Activated CD8-positive, alpha-beta T cell treated with anti-CD3 and anti-CD28 coated beads for 36 hours (primary cell): ENCODE measurements at places on chromosomes 6 and 20. TPM values are rescaled to one million over a fixed set of nuclear protein-coding genes. Genes with fewer than 3 reads are reported as not detected.

DNA sequence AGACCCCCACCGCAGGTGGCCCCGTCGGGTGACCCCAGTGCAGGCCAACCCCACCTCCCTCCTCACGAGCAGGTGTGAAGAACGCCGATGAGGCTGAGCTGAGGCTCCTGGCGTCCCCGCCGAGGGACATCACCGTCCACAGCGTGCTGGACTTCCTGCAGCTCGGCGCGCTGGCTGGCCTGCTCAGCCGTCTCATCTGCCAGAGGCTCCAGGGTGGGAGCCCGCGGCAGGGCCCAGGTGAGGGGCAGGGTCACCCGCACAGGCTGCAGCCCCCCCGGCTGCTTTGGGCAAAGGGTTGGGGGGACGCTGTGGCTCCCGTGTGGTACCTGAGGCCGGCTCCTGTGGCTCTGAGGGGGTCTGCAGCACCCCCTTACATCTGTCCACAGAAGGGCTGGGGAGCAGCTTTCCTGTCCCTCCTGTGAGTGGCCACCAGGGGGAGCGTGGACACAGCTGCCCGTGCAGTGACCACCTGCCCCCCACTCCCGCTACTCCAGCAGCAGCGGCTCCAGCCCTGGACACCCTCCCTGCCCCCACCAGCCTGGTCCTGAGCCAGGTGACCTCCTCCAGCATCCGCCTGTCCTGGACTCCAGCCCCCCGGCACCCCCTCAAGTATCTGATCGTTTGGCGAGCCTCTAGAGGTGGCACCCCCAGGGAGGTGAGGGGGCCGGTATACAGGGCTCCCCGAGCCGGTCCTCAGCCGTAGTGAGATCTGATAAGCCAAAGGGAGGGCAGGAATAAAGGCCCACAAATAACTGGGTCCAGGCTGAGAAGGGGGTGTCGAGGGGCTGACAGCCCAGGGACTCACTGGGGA lies 16.5 kb downstream of the COL20A1 start:
- no peaks in the 10 kb centered on the region for H3K4me1 ChIP-seq
- no peak overlapping the region for H3K4me3 ChIP-seq
- H3K27me3 ChIP-seq = peaks cover 9% of the 10 kb centered on the region
- H3K27ac ChIP-seq = no peak overlapping the region
- H3K36me3 ChIP-seq = no peaks in the 10 kb centered on the region

DNA sequence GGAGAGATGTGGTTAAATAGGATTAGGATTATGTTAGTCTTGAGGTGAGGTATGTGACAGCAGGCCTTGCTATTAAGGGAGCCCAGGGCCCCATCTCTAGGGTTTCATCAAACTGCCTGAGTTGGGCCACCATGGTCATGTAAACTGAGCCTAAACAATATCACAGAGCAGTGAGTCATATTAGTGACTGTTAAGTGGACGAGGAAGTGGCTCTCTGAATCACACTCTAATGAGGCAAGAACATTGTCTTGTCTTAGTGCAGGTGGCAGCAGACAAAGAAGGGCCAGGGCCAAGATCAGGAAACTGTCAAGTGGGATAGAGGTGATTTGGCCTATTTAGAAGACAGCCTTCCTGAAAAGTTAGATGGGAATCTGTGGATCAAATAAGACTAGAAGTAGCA lies 23.1 kb downstream of the ENPP3 start:
- no peak for DNase-seq
- H3K4me1 ChIP-seq = no peaks in the 10 kb centered on the region
- no peaks in the 10 kb centered on the region for H3K27me3 ChIP-seq
- H3K4me3 ChIP-seq = no peak overlapping the region

PTCRA gene
- not detected for total RNA-seq

DNA sequence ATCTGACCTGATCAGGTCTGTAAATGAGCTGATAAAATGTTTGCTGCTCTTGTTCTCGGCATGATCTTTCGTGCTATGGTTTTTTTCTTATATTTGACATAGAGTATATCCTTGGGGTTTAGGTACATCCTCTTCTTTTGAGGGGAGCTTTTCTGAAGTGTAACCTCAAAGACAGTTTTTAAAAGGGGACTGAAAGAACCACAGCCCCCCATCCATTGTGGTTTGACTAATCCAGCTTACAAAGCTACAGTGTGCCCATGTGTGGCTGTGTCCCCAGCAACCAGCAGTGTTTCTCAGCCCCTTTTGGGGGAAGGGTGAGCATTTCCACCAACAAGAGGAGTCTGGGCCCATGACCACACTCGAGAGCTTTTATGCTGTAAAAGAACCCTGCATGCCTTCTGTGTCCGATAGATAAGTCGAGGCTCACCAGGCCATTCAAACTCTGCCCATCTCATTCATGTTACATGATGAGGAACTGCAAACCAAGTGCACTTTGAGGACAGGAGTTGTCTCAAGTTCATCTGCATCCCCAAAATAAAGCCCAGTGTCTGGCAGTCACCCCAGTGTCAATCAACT lies 266.0 kb downstream of the SLC24A3 start:
- H3K27ac ChIP-seq = no peak overlapping the region
- no peak for DNase-seq
- H3K36me3 ChIP-seq = no peaks in the 10 kb centered on the region

- DNase-seq = no peak
- H3K27ac ChIP-seq = no peak overlapping the region
- no peaks in the 10 kb centered on the region for H3K36me3 ChIP-seq
- peaks cover 15% of the 10 kb centered on the region for H3K27me3 ChIP-seq
- no peaks in the 10 kb centered on the region for H3K4me1 ChIP-seq
- no peak overlapping the region for H3K4me3 ChIP-seq
Measured at GRCh38 chr6:150377211-150377781, 8.5 kb downstream of the IYD start.

DNA sequence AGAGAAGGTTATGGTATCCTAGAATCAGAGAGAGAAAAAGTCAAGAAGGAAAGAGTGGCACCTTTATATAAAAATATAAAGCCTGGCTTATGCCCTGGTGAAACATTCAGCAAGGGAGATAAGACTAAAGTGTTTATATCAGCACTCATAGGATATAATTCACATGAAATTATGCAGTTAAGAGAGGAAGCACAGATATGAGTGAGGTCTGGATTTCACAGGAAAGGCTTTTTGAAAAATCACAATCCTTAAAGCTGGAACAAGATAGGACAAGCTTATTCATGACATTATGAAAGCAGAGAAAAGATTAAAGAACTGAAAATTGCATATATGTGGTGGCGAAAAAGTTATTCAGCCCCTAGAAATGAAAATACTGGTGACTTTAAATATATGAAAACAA lies 181.2 kb upstream of the FLRT3 start:
- H3K27me3 ChIP-seq = no peaks in the 10 kb centered on the region
- H3K27ac ChIP-seq = no peak overlapping the region
- H3K36me3 ChIP-seq = no peaks in the 10 kb centered on the region
- H3K4me3 ChIP-seq = no peak overlapping the region
- DNase-seq = no peak

- H3K4me3 ChIP-seq = no peak overlapping the region
- no peaks in the 10 kb centered on the region for H3K36me3 ChIP-seq
- no peak overlapping the region for H3K27ac ChIP-seq
- H3K27me3 ChIP-seq = peaks cover 27% of the 10 kb centered on the region
- no peak for DNase-seq
Measured at GRCh38 chr6:132959639-132960326, 145.4 kb downstream of the RPS12 start.

DNA sequence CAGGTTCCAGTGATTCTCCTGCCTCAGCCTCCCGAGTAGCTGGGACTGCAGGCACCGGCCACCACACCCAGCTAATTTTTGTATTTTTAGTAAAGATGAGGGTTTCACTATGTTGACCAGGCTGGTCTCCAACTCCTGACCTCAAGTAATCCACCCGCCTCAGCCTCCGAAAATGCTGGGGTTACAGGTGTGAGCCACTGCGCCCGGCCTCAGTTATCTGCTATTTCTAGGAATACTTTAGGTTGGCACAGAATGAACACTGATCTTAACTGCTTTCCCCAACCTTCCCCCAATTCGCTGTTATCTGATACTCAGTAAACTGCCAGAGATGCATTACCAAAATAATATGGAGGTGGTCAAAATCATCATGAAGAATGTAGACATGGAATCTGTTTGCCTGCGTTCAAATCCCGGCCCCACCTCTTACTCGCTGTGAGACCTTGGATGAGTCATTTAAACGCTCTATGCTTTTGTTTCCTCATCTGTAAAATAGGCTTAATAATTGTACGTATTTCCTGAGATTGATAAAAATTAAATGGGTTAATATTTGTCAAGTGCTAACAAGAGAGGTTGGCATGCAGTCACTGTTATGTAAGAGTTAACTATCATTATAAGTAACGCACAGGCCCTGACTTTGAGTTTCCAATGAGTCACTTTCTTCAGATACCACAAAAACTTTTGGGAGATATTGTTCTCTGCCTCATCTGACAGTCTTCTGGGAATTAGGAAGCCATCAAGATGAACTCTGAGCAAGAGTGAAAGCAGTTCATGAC lies 44.5 kb upstream of the NCOA3 start:
- H3K4me1 ChIP-seq = peaks cover 48% of the 10 kb centered on the region
- H3K4me3 ChIP-seq = no peak overlapping the region
- H3K27me3 ChIP-seq = no peaks in the 10 kb centered on the region
- peak overlapping the region; percentile 70 for H3K27ac ChIP-seq
- H3K36me3 ChIP-seq = no peaks in the 10 kb centered on the region

PRPH2 gene
- not detected for total RNA-seq

GRCh38 chr6:27811451-27811772 lies 100.8 kb downstream of the OR2B2 start:
- H3K4me3 ChIP-seq = peak overlapping the region; percentile 88
- no peak for DNase-seq
- H3K27me3 ChIP-seq = no peaks in the 10 kb centered on the region
- H3K36me3 ChIP-seq = peaks cover 13% of the 10 kb centered on the region
- H3K27ac ChIP-seq = peak overlapping the region; percentile 87
- H3K4me1 ChIP-seq = peaks cover 57% of the 10 kb centered on the region

TIAM2 gene
- 5.6 TPM for total RNA-seq

GRCh38 chr6:81770381-81770780 lies 17.9 kb upstream of the TENT5A start:
- peaks cover 7% of the 10 kb centered on the region for H3K4me1 ChIP-seq
- peaks cover 12% of the 10 kb centered on the region for H3K27me3 ChIP-seq

ADTRP gene
- total RNA-seq = 20.0 TPM

CCN6 gene
- total RNA-seq = not detected

TREM1 gene
- total RNA-seq = not detected

- no peak overlapping the region for H3K27ac ChIP-seq
- H3K4me3 ChIP-seq = no peak overlapping the region
- H3K36me3 ChIP-seq = no peaks in the 10 kb centered on the region
- H3K27me3 ChIP-seq = no peaks in the 10 kb centered on the region
Measured at GRCh38 chr6:21257125-21257524, 336.4 kb upstream of the SOX4 start.

- no peak for DNase-seq
- H3K36me3 ChIP-seq = no peaks in the 10 kb centered on the region
- no peak overlapping the region for H3K27ac ChIP-seq
- no peaks in the 10 kb centered on the region for H3K27me3 ChIP-seq
Measured at GRCh38 chr20:22729180-22729579, 144.8 kb upstream of the FOXA2 start.

FRK gene
- 0.07 TPM for total RNA-seq

GRCh38 chr20:64106435-64106961 lies 867 bp downstream of the NPBWR2 start:
- no peaks in the 10 kb centered on the region for H3K36me3 ChIP-seq
- no peak for DNase-seq
- H3K27ac ChIP-seq = no peak overlapping the region
- H3K4me1 ChIP-seq = peaks cover 5% of the 10 kb centered on the region
- no peak overlapping the region for H3K4me3 ChIP-seq

GRCh38 chr6:139932671-139933070 lies 558.2 kb upstream of the CITED2 start:
- H3K4me3 ChIP-seq = no peak overlapping the region
- no peaks in the 10 kb centered on the region for H3K36me3 ChIP-seq
- peaks cover 6% of the 10 kb centered on the region for H3K27me3 ChIP-seq
- H3K27ac ChIP-seq = no peak overlapping the region
- H3K4me1 ChIP-seq = no peaks in the 10 kb centered on the region

- no peaks in the 10 kb centered on the region for H3K4me1 ChIP-seq
- H3K36me3 ChIP-seq = no peaks in the 10 kb centered on the region
- DNase-seq = no peak
- no peak overlapping the region for H3K4me3 ChIP-seq
- no peak overlapping the region for H3K27ac ChIP-seq
Measured at GRCh38 chr6:120219339-120219738, 869.8 kb upstream of the MAN1A1 start.

CTCFL gene
- not detected for total RNA-seq

ASCC3 gene
- 50.5 TPM for total RNA-seq

GRCh38 chr6:168307695-168308021 lies 11.9 kb downstream of the DACT2 start:
- no peak for DNase-seq
- H3K27ac ChIP-seq = no peak overlapping the region
- H3K4me3 ChIP-seq = no peak overlapping the region
- H3K27me3 ChIP-seq = peaks cover 3% of the 10 kb centered on the region
- H3K36me3 ChIP-seq = no peaks in the 10 kb centered on the region
- H3K4me1 ChIP-seq = no peaks in the 10 kb centered on the region

GRCh38 chr20:49631061-49631716 lies 63.3 kb upstream of the PTGIS start:
- H3K27me3 ChIP-seq = peaks cover 2% of the 10 kb centered on the region
- H3K36me3 ChIP-seq = peaks cover 19% of the 10 kb centered on the region
- no peak overlapping the region for H3K27ac ChIP-seq
- H3K4me1 ChIP-seq = peaks cover 3% of the 10 kb centered on the region

GRCh38 chr6:52133324-52133723 lies 45.9 kb upstream of the PKHD1 start:
- no peak for DNase-seq
- no peak overlapping the region for H3K4me3 ChIP-seq
- H3K27me3 ChIP-seq = peaks cover 14% of the 10 kb centered on the region
- no peaks in the 10 kb centered on the region for H3K36me3 ChIP-seq
- H3K4me1 ChIP-seq = peaks cover 4% of the 10 kb centered on the region
- H3K27ac ChIP-seq = no peak overlapping the region

DNA sequence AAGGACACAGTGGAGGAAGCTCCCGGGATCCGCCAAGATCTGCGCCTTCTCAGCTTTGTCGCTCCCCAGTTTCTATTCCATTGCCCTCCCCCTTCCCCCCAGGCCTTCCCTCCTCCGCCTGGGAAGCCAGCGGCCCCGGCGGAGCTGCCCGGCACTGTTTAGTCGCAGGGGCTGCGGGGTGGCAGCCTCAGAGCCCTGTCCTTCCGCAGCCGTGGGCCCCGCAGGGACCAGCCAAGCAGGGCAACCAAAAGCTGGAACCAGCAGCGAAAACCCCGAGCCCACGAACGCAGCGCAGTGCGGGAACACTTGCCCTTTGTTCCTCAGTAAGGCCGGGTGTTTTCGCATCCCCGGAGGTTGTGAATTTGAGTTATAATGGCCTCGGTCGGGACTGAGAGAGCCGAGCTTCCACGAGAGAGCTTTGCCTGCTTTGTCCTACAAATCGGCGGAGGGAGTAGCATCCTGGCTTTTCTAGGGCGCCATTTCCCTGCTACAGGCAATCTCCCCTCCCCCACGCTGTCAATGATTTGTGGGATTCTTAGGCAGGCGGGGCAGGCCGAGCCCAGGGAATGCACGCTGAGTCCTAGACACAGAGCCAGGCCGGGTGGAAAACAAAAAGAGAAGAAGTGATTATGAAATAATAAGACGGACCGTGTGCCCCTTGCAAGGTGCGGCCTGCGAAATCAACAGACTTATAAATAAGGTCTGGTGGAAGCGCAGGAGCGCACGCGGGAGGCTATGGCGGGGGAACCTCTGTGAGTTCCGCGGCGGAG lies 4.0 kb upstream of the TUBB2B start:
- H3K4me3 ChIP-seq = peak overlapping the region; percentile 22
- no peak for DNase-seq
- no peak overlapping the region for H3K27ac ChIP-seq

PCED1A gene
- 34.3 TPM for total RNA-seq

GRCh38 chr20:44392776-44393607 lies 37.5 kb downstream of the HNF4A start:
- H3K36me3 ChIP-seq = no peaks in the 10 kb centered on the region
- no peak overlapping the region for H3K4me3 ChIP-seq
- no peak overlapping the region for H3K27ac ChIP-seq
- H3K27me3 ChIP-seq = peaks cover 5% of the 10 kb centered on the region
